Activated CD8-positive, alpha-beta memory T cell treated with anti-CD3 and anti-CD28 coated beads, Interleukin-2, amount 10 ng/mL, durations not matched to agents 7 days and 5 days (primary cell): ENCODE measurements at places on chromosomes 3 and 15. TPM values are rescaled to one million over a fixed set of nuclear protein-coding genes. Genes with fewer than 3 reads are reported as not detected.

GRCh38 chr3:135887220-135887619 is 78.3 kb upstream of the PPP2R3A start:
- no peak for DNase-seq

- DNase-seq: no peak
These were observed 36.0 kb upstream of the RASA2 start for GRCh38 chr3:141450727-141451375.

DNA sequence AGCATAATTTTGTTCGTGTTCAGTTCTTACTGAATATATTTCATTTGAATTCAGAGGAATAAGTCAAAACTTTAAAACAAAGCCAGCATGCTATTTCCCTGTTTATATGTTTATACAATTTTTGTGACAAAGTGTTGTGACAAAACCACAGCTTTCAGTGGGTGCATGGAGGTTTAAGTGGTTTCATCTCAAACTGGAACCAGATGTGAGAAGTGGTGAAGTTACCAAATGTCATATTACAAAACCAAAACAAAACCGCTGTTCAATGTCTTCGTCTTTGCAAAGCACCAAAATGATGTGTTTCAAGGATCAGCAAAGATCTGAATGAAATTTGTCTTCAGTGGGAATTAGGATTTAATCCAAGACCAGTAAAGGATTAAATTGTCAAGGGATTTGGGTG is 59.3 kb upstream of the OSTN start:
- DNase-seq: no peak

The C3orf18 gene
- 17.8 TPM for total RNA-seq

The ATG7 gene
- total RNA-seq: 38.2 TPM

The EXOG gene
- total RNA-seq: 23.8 TPM

The RBP2 gene
- not detected for total RNA-seq

- no peak for DNase-seq
These were observed 164.4 kb downstream of the OPA1 start for GRCh38 chr3:193757457-193757856.

- no peak for DNase-seq
These were observed 248.1 kb downstream of the ERC2 start for GRCh38 chr3:56219894-56220805.
